Dermis blood vessel endothelial cell (primary cell): ENCODE measurements at places on chromosomes 5 and 9. TPM values are rescaled to one million over a fixed set of nuclear protein-coding genes. Genes with fewer than 3 reads are reported as not detected.

Gene PPP3R2
- not detected in 2 replicates for total RNA-seq

Gene TEX48
- total RNA-seq: not detected in 2 replicates

DNA sequence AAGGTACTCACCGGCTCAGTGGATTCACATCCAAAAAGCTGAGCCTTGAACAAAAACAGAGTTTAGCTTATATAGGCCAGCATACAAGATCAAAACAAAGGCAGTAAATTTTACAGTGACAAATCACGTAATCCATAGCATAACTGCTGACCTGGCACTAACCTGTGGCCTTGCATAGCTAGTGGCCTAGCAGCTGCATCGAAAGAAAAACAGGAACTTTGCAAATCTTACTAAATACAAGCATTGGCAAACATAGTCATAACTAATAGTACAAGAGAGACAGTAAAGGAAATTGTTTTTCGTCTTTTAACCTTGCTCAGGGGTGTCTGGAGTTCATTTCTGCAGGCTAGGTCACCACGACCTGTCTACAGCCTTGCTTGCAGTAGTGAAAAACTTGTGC is 4.8 kb downstream of the HSDL2 start:
- no peak for DNase-seq

DNA sequence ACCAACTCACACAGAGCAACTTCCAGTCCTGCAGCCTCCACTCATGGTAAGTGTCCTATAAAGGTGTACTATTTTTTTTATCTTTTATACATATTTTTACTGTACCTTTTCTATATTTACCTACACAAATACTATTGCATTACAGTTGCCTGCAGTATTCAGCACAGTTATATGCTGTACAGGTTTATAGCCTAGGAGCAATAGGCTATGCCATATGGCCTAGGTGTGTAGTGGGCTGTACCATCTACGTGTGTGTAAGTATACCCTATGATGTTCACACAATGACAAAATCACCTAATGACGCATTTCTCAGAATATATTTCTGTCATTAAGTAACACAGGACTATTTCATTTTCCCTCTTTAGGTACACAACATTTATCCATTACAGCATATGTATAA is 16.7 kb downstream of the S100Z start:
- DNase-seq: no peak

Gene PCDHB14
- 0.98 and 1.0 TPM in 2 replicates for total RNA-seq

DNA sequence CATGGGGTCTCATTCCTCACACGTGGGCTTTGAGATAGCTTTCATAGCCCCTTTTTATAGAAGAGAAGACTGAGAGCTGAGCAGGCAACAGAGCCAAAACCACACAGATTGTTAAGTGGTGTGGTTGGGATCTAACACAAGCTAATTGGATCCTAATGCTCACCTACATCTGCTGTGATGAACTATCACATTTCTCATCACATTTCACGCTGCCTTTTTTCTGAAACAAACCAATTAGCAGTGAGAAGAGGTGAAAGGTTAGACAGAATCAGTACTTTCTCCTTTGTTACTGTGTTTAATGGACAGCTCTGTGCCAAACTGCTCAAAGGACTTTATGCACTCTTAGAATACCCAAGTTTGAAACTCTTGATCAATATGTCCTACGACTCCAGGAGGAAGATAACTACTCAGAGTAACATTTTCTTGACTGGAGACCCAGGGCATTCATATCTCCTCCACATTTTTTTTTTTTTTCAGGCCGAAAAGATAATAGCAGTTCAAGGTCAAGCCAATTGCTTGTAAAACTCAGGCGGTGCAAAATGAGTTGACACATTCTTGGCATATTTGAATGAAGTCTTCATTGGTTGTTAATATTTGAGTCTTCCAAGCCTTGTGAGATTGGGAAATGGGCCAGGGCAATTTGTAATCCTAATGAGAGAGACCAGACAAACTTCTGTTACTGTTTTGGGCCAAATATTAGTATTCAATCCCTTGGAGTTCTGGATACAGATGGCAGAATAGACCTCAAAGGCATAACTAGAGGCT is 138.4 kb downstream of the KCTD16 start:
- DNase-seq: no peak

- DNase-seq: no peak
These were observed 10.5 kb downstream of the PIK3R1 start for GRCh38 chr5:68225911-68226545.

DNA sequence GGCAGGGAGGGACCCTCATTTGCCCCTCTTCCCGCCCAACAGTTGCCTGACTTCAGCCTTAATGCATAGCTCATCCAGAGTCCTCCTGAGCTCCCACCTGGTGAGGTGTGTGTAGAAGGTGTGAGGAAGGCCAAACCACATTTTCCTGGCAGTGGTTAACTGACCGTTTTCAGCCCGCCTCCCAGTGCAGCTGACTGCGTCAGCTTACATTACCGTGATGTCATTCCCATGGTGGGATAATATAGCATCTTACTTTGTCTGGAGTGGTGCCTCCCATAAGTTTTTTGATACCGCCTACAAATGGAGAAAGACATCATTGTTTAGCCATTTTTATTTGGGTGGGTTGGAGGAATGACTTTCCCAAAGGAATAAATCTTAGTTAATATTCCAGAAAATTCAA is 151.9 kb downstream of the C9orf152 start:
- DNase-seq: peak; percentile 21

Gene FUT7
- not detected in 2 replicates for total RNA-seq

GRCh38 chr9:13732290-13732689 is 452.8 kb upstream of the MPDZ start:
- DNase-seq: no peak

- no peak for DNase-seq
These were observed 142.6 kb downstream of the FAM114A2 start for GRCh38 chr5:153896117-153896516.

GRCh38 chr5:170634256-170634990 is 130.6 kb downstream of the KCNIP1 start:
- no peak for DNase-seq

GRCh38 chr9:33800886-33801285 is 5.5 kb downstream of the PRSS3 start:
- DNase-seq: peak; percentile 66

DNA sequence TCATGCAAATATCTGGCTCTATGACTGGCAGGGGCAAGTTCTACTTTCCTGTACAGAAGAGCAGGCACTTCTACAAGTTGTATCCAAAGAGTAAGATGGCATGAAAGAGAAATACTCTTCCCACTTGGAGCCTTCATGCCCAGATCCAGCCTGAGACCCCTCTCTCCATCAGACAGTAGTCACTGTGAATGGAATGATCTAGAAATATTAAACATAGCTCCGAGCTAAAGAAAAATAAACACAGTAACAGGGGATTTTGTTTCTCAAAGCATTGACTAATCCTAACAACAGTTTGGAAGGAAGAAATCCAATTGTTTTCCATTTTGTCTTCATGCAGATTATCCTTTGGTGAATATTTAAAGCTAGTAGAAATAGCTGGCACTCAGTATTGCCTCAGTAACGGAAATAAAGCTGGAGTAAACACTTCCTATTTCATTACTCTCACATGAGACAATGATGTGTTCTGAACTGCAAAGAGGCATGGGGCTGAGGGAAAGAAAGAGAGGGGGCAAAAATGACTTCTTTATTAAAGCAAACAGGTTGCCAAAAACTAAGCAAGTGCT is 100.0 kb downstream of the SEMA5A start:
- no peak for DNase-seq

Gene PHF24
- not detected in 2 replicates for total RNA-seq

Gene CCDC112
- total RNA-seq: 5.9 and 6.6 TPM in 2 replicates

Gene TAF11L5
- total RNA-seq: not detected in 2 replicates

Gene CD14
- 1.7 and 3.2 TPM in 2 replicates for total RNA-seq

Gene LCN9
- not detected in 2 replicates for total RNA-seq
